Astrocyte of the spinal cord (primary cell): ENCODE measurements at places on chromosomes 16 and 17.
A peak's percentile ranks its signal among the peaks of the same experiment; 100 is the strongest.

DNA sequence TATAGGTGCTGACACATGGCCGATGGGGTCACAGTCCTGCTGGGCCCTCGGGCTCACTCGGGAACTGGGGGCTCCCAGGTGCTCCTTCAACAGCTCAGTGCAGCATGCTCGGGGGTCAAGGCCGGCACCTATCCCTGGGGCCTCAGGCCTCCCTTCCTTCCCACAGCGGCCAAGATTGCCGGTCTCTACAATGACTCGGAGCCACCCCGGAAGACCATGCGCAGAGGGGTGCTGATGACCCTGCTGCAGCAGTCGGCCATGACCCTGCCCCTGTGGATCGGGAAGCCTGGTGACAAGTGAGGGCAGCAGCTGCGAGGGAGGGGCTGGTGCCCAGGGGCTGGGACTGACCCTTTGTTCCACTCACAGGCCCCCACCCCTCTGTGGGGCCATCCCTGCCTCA lies 6.9 kb downstream of the SULT1A2 start:
- DNase-seq = no peak

DNA sequence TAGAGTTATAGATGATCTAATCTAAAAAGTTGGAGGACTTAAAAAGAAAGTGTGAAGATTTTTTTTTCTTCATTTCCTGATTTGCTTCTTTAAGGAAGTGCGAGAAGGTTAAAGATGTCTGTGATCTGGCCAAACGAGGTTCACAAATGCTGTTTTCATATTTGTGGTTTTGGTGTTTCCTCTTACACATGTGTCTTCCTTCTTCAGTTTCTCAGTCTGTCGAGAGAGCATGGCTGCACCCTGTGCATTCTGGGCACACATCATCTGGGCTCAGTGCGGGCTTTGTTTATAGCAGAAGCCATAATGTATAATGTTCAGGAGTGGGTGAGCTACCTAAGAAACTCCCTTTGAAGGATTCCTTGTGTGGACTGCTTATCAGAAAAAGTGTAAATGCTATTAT lies 260.4 kb upstream of the TBX2 start:
- DNase-seq = peak; percentile 62

GRCh38 chr16:4957420-4957719 lies 760 bp upstream of the SEC14L5 start:
- DNase-seq = no peak

DNA sequence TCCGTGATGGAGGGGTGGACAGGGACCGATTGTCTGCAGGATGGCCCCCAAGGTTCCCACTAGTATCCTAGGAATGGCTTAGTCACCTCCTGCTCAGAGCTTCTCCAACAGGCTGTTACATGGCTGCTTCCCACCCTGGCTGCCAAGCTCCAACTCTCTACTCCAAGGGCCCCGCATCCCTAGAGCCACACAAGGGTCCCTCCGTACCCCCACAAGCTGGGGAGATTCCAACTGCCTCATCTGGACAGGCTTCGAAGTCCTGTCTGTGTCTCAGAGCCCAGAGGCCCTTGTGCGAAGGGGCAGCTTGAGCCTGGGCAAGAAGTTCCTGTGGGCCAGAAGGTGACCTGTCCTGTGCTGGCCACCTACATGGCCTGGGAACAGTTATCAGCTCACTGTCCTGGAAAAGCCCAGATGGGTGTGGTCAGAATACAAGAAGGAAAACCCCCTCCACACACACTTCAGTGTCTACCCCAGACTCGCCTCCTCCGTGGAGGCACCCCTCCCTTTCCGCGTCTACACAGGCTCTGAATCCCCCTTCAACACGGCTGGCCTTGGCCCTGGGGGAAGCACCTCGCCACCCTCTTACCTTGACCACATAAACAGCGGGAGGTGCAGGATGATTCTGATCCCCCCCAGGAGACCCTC lies 586 bp downstream of the MEAK7 start:
- DNase-seq = no peak

GRCh38 chr16:89100601-89101302 lies 7.1 kb downstream of the ACSF3 start:
- DNase-seq = no peak

DNA sequence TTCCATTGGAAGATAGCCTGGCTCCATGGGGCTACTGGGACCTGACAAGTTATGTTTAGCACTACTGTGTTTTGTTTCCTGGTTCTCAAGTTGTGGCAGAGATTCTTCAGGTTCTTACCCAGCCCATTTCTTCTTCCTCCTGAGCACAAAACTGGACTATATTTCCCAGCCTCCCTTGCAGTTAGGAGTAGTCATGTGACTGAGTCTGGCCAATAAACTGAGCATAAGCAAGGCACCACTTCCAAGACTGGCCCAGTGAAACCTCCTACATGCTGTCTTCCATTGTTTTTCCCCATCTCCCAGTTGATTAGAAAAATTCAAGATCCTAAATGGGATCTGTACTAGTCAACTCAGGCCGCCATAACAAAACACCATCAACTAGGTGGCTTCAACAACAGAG lies 28.2 kb upstream of the RBBP6 start:
- DNase-seq = no peak

- DNase-seq = peak; percentile 29
Observed at GRCh38 chr17:63434951-63435571, 11.0 kb downstream of the CYB561 start.

GRCh38 chr17:74758848-74759168 lies 10.4 kb downstream of the NHERF1 start:
- DNase-seq = peak; percentile 40

GRCh38 chr17:74825952-74826719 lies 33.5 kb downstream of the GRIN2C start:
- no peak for DNase-seq

DNA sequence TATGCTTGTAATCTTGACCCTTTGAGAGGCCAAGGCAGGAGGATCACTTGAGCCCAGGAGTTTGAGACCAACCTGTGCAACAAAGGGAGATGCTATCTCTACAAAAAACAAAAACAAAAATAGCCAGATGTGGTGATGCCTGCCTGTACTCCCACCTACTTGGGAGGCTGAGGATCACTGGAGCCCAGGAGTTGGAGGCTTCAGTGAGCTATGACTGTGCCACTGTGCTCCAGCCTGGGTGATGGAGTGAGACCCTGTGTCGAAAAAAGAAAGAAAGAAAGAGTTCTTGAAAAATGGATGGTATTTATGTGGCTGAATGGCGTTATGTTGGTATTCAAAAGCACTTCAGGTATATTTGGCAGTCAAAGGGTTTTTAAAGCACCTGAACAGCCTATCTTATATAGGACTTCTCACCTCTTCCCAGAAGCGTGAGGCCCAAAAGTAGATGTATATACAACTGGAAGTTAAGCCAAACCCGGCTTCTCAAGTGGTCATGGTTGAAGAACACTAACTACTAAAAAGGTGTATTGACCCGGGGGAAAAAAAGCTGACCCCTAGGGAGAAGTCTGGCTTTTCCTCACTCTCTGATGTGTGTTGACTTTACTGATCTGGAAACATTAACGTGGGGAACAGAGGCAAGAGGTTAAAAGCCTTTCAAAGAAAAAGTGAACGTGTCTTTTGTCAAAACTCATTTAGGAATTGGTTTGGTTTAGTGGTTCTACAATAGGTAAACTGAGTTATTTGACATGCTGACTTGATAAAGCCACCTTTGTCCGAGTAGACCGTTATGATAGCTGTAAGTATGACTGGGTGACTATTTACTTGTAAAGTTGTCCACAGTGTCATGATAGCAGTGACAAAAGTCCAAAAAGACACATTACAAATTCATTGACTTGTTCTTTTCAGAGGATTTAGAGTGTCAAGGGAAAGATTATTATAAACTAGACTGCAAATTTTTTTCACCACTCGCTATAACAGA lies 183.4 kb downstream of the IRX3 start:
- no peak for DNase-seq

DNA sequence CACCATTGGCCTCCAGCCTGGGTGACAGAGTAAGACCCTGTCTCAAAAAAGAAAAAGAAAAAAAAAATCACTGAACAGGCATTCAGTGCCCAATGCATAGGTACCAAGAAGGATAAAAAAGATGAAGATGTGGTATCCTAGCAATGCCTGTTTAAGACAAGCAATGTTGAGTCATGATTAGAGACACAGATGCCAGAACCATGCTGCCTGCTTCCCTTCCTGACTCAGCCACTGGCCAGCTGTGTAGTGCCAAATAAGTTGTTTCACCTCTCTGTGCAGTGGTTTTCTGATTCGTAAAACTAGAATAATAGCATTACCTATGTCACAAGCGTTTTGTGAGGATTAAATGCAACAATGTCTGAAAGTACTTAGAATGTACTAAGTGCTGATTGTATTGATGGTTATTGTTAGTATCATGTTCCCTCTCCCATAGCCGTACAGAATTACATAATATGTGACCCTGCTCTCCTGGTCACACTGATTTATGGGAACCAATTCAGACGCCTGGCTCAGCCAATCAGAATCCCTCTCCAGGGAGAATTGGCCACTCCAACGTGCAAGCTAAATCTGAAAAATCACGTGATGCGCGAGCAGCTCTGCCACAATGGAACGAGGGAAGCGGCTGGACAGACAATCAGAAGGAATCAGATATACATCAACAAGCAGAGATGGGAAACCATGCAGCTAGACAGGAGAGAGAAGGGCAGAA lies 241.9 kb downstream of the SLC39A11 start:
- DNase-seq = peak; percentile 57

DNA sequence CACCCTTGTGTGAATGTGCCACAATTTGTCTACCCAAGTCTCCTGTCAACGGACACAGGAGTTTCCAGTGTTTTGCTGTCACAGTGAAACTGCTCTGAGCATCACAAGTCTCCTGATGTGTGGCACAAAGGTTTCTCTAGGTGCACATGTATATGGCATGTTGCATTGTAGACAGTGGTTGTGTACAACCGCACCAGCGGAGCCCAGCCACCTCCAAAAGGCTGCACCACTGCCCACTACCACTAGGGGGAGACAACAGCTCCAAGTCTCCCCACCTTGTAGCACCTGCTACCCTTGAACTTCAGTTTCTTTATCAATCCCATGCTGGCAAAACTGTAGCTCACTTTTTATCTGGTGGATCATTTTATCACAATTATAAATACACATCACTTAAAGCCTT lies 95.5 kb upstream of the ZNF469 start:
- DNase-seq = no peak

DNA sequence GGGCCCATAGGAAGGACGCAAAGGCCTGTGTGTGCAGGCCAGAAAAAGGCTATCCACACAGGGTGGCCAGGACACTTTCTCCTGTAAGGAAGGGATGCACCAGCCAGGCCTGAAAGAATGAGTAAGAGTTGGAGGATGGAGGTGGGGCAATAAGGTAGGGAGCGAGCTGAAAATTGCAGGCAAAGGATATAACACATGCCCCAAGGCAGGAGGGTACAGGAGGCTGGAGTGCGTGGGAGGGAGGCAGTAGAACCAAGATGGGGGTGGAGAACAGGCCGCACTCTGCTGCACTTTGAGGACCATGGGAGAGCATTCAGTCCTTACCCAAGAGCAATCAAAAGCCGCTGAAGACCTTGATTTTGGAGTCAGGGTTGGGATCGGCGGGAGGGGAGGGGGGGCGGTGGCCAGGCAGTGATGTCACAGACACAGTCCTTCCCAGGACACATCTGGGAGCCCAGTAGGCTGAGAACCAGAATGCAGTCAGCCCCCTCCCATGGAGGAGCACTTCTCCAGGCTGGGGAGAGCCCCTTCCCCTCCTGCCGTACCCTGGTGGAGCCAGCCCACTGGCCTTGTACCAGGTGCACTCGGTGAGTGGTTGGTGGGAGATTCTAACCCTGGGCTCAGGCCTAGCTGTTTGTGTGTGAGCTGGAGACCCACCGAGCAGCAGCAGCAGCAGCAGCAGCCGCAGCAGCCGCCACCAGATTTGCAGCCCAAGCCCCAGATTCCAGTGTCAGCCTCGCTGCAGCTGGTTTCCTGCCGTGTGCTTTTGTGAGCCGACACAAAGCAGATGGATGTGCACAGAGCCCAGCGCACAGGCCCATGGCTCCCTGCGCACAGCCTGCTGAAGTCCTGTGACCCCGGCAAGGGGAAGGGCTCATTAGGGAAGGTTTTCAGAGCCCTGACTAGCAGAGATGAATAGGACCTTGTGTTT lies 17.5 kb downstream of the ANKRD40 start:
- DNase-seq = peak; percentile 20

- no peak for DNase-seq
Observed at GRCh38 chr17:58254803-58255202, 16.4 kb downstream of the LPO start.

DNA sequence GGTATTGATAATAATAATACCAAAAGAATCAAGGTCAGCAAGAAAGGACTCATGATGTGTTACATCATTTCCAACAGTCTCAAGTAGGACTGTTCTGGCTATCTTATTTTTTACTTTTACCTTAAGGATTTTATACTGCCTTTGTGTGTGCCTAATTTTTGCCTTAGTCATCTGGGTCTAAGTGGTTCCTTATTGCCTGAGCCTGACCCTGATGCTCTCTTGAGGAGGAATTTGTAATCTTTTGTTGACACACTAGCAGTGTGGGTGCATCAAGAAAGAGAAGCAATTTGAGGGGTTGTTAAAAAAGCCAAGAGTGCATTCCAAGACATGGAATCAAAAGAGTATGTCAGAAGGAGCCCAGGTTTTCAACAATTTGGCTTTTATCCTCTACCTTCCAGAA lies 59.3 kb downstream of the TMEM100 start:
- no peak for DNase-seq

- no peak for DNase-seq
Observed at GRCh38 chr16:74073456-74073855, 223.2 kb upstream of the PSMD7 start.

- peak; percentile 93 for DNase-seq
Observed at GRCh38 chr17:28347261-28347891, 10.0 kb downstream of the POLDIP2 start.

- no peak for DNase-seq
Observed at GRCh38 chr17:75692976-75693375, 25.8 kb downstream of the SAP30BP start.

DNA sequence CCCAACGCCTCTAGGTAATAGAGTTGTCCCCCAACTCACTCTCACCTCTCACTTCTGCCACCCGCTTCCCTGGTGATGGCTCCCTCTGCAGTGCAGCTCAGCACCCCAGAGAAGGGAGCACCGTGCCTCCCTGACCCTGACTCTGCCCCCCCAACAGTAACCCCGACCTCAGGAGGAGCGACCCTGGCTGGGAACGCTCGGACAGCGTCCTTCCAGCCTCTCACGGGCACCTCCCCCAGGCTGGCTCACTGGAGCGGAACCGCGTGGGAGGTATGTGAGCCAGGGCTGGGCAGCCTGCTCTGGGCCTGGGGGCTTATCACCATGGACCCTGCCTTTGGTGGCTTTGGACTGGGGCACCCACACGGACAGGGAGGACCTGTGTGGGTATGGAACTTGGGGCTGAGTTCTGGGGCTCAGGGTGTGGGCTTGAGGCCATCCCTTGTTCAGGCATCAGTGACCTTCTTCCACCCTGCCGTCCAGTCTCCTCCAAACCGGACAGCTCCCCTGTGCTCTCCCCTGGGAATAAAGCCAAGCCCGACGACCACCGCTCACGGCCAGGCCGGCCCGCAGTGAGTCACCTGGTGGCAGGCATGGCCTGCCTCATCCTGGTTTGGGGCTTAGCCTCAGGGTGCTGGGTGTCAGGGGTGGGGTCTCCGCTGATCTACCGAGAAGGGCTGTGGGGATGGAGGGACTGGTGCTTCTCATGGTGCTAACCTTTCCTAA lies 6.7 kb upstream of the C17orf107 start:
- DNase-seq = no peak
